ENCODE measurements at places on chromosomes 7 and 10.

DNA sequence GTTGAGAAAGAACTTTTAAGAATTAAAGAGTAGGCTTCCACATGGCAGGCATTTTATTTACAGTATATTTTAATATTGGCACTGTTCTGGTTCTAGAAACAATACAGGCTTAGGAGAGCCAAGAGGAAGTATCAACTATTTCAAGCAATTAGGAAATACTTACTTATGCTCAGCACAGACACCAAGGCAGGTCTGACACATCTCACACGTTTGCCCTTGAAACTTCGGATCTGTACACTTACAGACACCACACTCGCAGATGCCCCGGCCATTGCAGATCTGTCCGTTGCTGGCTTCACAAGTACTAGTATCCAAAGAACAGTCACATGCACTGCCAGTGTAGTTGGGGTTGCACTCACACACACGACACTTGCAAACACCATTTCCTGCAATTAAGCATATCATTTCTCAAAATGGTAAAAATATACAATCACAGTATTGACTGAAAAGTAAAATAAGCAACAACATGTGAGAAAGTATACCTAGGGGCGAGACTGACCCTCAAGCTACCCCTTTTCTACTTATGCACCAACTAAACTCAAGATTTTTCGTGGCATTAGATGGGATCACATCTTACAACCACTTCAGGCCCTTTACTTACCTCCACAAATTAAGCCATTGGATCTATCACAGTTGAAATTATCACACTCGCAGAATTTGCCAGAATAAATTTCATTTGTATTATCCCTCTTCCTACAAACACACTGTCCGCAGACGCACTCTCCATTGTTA, 46.6 kb downstream of the ITGB1 start:
- no peak for DNase-seq

GRCh38 chr7:151078233-151079040, 2.2 kb downstream of the FASTK start:
- DNase-seq: no peak

DNA sequence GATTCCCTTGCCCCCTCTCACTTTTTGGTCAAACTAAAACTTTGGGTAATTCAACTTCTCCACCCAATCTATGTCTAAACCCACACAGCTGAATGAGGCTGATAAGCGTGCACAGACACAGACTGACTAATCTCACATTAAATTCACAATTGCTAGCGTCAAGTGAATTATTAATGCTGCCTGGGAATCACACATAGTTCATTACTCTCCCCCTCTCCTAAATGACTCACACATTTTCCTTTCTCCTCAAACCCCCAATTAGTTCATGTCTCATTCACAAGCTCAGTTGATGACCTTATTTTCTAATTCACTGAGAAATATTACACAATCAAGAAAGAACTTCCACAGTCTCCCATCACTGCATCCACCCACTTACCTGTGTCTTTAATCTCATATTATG, 14.5 kb downstream of the KLF14 start:
- no peak for DNase-seq

GRCh38 chr10:74750848-74751274, 75.5 kb upstream of the KAT6B start:
- DNase-seq: no peak

DNA sequence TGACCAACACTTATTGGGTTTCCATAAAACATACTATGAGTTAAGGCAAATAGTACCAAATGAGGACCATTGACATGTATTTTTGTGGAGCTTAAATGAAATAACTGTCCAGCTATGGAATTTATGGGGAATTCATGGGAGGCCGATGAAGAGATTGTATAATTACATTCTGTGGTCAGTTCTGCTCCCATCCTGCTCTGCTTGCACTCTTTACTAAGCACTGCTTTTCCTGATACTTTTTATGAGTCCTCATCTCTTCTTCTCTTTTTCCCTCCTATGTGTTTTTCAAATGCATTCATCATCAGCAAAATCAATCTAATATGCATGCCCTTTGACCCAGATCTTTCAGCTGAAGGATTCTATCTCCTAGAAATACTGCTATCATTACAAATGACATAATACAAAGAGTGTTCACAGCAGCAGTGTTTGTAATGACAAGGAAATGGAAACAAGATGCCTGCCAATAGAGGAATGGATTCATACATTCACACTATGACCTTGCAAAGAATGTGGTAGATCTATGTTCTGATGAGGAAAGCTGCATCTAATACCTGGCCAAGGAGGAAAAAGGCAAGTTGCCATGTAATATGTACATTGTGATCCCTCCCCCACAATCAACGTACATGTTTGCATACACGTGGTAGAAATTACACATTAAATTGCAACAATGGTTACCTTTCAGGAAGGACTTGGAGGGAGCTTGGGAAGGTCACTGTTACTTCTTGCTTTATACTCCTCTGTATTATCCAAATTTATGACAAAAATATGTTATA, 73.9 kb downstream of the PCGF5 start:
- DNase-seq: no peak

- DNase-seq: no peak
Observed at GRCh38 chr7:2979951-2980350, 63.7 kb downstream of the CARD11 start.

All from fibroblast of skin of left quadriceps (primary cell).